Activated CD8-positive, alpha-beta memory T cell treated with anti-CD3 and anti-CD28 coated beads, Interleukin-2, amount 50 U/mL, for 48 hours (primary cell): ENCODE measurements at places on chromosomes 1 and 21.

GRCh38 chr1:94831641-94832040 is 11.5 kb downstream of the SLC44A3 start:
- no peak for DNase-seq

DNA sequence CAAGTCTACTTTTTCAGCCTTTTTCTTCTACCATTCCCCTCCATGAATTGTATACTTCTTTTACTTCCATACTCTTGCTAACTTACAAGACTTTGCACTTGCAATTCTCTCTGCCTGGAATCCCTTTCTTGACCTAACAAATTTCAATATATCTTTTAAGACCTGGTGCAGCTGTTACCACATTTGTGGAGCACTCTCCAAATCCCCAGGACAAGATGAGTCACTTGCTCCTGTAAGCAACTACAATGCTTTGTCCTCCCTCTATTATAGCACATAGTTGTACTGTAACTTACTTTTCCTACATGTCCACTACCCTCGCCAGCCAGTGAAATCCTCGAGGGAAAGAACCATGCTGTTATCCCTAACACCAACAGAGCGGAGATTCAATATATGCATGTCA is 43.1 kb downstream of the WARS2 start:
- no peak for DNase-seq

DNA sequence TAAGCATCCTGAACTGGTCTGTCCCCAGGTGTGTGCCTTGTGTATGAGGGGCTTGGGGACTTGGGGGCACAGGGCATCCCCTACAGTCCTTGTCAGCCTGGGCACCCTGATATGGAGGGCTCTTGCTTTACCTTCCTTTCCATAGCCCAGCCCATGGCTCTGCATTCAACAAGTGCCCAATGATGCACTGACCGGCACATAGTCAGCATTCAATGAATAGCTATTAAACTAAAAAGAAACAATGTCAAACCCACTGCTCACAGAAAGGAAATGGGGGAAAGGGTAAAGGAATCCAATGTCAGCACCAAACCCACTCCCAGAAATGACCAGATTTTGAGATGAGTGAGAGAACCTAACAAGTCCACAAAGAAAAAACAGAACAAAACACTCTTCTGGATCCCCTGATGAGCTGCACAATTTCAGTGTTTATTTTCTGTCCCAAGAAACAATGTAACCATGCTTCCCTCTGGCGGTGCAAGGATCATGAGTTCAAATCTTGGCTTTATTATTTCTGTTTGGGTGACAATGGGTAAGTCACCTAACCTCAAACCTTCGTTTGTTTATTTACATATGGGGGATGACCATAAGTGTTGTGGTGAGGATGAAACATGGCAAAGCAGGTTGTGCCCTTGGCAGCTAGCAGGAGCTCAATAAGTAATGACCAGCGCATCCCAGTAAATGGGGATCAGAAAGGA is 22.0 kb downstream of the SYT6 start:
- no peak for DNase-seq

- no peak for DNase-seq
These were observed 192.4 kb upstream of the PTGFR start for GRCh38 chr1:78298349-78298748.

DNA sequence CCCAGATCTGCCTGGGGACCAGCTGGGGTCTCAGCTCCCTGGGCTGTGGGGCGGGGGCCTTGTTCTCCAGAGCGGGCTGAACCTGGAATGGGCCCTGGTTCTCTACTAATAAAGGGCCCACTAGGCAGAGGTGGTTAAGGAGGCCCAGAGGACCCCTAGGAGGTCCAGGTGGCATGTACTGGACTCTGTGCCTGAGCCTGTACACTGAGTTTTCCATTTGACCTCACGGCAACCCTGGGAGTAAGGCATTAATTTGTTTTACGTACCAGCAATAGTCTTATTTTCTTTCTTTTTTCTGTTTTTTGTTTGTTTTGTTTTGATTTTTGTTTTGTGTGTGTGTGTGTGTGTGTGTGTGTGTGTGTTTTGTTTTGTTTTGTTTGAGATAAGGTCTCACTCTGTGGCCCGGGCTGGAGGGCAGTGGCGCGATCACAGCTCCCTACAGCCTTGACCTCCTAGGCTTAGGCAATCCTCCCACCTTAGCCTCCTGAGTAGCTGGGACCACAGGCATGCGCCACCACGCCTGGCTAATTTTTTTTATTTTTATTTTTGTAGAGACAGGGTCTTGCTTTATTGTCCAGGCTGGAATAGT is 19.6 kb upstream of the FAM131C start:
- DNase-seq, result no peak

DNA sequence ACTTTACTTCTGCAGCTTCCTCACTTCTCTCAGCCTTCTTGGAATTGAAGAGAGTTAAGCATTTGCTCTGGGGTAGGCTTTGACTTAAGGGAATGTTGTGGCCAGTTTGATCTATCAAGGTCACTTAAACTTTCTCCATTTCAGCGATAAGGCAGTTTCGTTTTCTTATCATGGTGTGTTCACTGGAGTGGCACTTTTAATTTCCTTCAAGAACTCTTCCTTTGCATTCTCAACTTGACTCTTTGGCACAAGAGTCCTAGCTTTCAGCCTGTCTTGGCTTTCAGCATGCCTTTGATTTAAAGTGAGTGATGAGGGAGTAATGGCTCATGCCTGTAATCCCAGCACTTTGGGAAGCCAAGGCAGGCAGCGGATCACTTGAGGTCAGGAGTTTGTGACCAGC is 38.7 kb downstream of the HS2ST1 start:
- DNase-seq, result no peak

DNA sequence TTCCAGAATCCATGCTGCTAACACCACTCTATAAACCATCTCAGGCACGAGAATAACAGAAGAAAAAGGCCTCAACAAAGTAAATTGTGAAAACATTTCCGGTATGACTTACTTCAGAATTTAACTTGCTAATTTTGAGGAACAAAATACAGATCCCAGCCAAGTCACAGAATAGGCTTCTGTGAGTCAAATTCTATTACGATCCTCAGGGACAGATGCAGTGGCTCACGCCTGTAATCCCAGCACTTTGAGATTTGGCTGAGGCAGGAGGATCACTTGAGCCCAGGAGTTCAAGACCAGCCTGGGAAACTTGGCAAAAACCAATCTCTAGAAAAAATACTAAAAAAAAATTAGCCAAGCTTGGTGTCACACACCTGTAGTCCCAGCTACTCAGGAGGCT is 8.8 kb upstream of the CCDC27 start:
- DNase-seq, result no peak

- DNase-seq, result no peak
These were observed 118.6 kb downstream of the LRIG2 start for GRCh38 chr1:113191579-113192076.

DNA sequence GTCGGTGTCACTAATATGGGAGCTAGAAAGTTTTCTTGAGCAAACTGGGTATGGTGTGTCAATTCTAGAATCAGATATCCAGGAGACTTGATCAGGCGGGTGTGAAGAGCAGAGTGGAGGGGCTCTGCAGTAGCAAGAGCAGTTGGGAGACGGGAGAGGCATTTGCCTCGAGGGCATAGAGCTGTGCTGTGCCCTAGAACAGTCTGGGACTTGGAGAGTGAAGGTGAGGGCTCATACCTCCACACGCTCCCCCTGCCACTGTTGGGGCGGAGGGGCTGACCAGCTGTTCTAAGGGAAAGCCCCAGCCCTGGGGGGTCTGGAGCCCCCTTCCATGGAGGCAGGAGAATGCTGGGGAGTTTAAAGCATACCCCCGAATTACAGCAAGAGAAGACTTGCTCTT is 33.8 kb downstream of the SIM2 start:
- no peak for DNase-seq

DNA sequence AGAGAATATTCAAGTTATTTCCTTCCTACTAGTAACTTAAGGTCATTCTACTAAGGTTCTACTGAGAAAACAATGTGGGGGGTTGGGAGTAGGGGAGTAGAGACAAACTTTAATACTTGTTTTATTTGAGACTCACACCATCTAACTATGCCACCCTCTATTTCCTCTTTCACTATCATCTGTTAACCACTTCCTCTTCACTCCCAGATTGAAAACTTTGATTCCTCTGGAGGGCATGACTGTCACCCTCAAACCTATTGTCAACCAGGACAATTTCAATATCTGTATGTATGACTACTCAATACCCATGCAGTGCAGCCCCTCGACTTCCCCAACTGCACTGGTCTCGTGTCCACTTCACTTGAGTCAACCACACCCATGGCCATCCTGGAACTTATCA is 165.6 kb upstream of the POGK start:
- no peak for DNase-seq

- peak; percentile 78 for DNase-seq
These were observed 79.9 kb downstream of the MORN1 start for GRCh38 chr1:2311184-2312032.

GRCh38 chr1:80462006-80462405 is 1338.7 kb upstream of the ADGRL2 start:
- no peak for DNase-seq

DNA sequence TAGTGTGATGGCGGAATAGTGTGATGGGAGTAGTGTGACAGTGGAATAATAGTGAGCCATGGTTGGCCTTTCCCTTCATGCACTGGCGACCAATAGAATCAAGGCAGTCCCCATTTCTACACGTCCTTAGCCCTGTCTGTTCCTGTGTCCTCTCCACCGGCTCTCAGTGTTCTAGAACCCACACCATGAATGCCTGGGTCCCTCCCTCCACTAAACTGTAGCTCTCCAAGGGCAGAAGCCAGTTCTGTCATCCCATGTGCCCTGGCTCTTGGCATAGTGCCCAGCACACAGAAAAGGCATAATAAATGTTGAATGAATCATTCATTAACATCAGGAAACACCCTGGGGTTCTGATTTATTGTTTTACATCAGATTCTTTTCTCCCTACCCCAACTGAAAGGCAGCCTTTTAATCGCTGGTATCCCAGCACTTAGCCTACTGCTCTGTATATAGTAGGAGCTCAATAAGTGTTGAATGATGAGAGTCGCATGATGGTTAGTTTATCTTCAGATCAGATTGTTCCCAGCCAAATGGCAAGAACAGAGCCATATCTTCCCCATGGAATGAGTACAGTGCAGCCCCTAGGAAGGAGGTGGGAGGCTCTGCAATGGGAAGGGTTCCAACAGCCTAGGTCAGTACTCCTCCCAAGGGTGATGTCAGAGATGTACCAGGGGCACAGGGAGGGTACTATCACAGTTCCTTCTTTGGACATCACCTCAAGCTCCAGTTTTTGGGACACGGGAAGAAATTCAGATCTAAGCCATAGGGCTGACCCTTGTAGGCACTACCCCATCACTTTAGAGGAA is 325.7 kb downstream of the HHAT start:
- DNase-seq, result no peak

GRCh38 chr1:13700521-13701270 is 708 bp downstream of the PRDM2 start:
- peak; percentile 80 for DNase-seq

DNA sequence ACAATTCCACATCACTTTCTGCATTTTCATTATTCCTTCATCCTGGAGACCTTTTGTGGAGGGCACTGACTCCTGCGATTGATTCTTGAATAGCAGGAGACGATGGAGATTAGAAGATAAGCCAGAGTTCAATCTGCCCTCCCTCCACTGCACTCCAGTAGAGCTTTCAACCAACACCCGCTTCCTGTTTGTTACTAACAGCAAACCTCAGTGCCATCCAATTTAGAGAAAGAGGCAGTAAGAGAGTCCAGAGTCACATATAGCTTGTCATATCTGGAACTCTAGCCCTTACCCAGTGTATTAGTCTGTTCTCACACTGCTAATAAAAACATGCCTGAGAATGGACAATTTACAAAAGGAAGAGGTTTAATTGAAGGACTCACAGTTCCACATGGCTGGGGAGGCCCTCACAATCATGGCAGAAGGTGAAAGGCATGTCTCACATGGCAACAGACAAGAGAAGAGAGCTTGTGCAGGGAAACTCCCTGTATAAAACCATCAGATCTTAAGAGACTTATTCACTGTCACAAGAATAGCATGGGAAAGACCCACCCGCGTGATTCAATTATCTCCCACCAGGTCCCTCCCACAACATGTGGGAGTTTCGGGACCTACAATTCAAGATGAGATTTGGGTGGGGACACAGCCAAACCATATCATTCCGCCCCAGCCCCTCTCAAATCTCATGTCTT is 55.9 kb downstream of the PCBP3 start:
- DNase-seq, result no peak
